ENCODE measurements at places on chromosomes 13 and 19.
A peak's percentile ranks its signal among the peaks of the same experiment; 100 is the strongest.

DNA sequence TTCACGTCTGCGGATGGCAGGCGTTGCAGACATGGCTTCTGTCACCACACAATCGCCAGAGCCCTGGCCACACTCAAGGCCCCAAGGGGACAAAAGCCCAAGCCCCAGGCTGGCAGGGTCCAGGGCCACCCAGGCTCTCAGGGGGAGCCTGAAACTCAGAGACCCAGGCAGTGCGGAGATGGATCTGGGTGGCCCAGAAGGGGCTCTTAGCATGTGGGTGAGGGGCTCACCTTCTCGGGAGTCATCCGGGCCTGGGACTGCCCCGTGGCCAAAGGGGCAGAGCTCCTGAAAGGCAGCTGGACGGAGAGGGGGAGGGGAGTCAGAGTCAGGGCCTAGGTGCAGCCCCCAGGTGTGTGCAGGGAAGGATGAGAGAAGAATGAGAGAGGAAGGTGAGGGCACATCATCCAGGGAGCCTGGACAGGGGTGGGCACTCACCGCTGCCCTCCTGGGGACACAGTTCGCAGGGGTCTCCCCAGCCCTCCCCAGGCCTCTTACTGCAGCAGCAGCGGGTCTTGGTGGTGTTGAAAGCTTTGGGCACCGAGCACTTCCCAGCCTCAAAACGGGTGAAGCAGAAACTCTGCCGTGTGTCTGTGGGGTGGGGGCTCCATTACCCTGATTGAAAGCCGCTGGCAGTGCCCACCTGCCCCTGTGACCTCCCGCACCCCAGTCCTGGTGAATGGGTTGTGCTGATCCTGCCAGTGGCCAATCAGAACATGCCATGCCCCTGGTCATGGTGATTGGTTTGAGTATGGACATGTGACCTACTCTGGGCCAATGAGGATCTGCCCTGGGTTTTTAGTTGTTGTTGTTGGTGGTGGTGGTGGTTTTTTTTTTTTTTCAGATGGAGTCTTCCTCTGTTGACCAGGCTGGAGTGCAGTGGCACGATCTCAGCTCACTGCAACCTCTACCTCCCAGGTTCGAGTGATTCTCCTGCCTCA is 37.4 kb downstream of the CCL25 start:
- DNase-seq = no peak

GRCh38 chr13:33394294-33394932 is 108.9 kb upstream of the STARD13 start:
- no peak for DNase-seq

DNA sequence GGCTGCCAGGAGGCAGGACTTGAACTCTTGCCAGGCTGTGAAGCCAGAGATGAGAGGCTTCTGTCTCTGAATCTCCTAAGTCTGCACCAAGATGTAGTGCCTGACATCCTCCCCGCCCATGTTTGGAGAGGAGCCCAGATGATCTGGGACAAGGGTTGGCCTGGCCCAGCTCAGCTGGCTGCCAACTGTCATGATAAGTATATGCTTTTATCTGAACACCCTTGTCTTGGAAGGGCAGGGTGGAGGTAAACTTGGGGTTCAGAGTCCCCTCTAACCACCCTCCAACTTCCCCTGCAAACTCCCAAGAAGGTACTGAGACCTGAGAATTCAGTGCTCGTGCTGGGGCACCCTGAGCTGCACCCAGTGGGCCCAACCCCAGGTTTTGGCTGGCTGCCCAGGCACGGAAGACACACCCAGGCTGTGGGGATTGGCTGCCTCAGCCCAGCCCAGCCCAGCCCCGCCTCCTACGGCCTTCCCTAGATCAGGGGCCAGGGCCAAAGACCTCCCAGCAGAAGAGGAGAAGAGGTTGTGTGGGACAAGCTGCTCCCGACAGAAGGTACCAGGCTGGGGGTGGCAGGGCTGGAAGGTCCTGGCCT is at the start of gene CYP4F12:
TSS of gene CYP4F12 (plus strand) at position 508 of the 596 bp plus-strand sequence. CDS start 443 bp downstream, outside the sequence.
- DNase-seq = no peak

DNA sequence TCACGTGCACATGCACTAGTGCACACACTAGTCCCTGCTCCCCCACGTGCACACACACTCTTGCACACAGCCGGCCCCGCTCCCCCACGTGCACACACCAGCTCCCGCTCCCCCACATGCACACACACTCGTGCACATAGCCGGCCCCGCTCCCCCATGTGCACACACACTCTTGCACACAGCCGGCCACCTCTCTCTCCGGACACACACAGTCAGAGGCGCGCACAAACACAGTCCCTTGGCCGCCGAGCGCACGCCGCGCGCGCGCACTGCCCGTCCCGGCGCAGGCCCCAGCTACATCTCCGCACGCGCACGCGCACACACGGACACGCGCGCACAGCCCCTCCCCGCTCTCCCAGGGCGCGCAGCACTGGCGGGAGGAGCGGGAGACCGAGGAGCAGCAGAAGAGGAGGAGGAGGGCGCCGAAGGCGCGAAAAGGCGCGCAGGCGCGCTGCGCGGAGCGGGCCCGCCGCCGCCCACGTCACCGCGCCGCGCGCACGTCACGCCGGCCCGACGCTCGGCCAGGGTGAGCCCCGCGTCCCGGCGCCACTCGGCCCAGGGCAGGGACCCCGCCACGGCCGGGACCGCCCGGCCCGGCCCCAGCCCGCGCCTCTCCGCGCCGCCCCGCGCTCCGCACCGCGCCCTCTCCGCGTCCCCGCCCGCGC is at the start of gene TFDP1:
TSS of gene TFDP1 (plus strand) at position 549 of the 665 bp plus-strand sequence. CDS start 1,085 bp downstream, outside the sequence.
- DNase-seq = peak; percentile 13

- DNase-seq = no peak
Observed at GRCh38 chr13:25440061-25440460, 68.3 kb downstream of the ATP8A2 start.

- DNase-seq = no peak
Observed at GRCh38 chr19:5590151-5590864, 22.6 kb upstream of the TINCR start.
